Activated naive CD4-positive, alpha-beta T cell treated with Interleukin-2 at 50 U/mL for 16 hours (primary cell): ENCODE measurements at places on chromosomes 13 and 19.

DNA sequence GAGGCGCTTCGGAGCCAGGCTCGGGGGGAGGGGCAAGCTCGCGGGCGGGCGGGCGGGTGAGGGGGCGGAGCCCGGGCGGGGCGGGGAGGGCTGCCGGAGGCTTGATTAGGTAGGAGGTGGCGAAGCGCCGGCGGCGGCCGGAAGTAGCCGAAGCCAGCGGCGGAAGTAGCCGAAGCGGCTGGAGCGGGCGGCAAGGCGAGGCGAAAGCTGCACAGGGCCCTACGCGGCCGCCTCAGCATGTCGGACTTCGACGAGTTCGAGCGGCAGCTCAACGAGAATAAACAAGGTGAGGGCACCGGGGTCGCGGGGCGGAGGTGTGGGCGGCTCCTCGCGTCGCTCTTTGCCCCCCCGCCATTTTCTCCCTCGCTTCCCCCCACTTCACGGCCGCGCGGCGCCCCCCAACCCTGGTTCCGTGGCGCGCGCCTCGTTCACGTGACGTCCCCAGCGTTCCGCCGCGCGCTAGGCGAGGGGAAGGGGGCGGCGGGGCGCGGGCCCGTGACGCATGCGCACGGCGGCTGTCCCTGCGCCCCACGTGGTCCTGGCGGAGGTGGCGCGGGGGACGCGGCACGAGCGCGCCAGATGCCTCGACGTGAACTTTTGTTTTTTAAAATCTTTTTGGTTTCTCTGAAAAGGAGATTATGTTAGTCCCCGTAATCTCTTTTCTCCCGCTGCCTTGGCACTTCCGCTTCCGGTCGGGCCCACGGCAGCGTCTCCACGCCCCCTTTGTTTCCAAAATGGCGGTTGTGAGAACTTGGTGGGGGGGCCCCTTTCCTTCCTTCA lies at the start of gene U2AF2:
Gene U2AF2 (plus strand): TSS at position 168 of the 780 bp plus-strand sequence. CDS start 70 bp downstream, at position 238.
- peak; percentile 95 for DNase-seq

DNA sequence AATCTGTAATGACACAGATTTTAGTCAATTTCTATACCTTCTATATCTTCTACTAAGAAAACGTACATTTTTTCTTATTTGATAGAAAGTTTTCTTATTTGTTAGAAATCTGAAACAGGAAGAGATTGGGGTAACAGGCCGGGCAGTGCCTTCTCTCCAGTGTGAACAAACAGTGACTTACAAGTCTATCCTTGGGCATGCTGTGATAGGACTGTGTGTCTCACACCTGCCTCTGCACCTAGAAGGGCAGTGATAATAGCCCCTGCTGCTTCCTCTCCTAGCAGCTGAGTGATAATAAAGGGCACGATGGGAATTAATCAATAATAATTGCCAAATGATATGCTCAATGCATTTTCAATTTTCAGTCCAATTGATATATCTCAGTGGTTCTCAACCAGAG lies 1.4 kb downstream of the TMEM272 start:
- no peak for DNase-seq

GRCh38 chr13:113349491-113349890 lies 14.4 kb downstream of the GRTP1 start:
- DNase-seq, result no peak

DNA sequence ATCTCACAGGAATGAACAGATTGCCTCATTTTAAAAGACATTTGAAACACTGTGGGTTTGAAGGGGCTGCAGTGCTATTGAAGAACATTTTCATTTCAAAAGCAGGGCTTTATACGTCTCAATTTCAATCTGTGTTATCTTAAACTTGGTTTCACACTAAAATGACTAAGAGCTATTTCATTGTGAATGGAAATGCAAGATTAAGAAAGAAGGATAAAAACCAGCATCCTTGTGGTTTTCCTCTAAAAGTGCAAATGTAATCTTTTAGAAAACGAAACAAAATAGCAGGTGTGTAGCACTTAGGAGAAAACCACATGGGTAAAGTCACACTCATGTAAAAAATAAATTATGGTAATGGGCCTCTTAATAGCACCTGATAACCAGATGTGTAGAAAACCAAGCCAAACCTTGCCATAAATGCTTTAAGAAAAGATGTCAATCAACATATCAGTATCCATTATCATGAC lies 397.7 kb downstream of the GPC6 start:
- DNase-seq, result no peak

DNA sequence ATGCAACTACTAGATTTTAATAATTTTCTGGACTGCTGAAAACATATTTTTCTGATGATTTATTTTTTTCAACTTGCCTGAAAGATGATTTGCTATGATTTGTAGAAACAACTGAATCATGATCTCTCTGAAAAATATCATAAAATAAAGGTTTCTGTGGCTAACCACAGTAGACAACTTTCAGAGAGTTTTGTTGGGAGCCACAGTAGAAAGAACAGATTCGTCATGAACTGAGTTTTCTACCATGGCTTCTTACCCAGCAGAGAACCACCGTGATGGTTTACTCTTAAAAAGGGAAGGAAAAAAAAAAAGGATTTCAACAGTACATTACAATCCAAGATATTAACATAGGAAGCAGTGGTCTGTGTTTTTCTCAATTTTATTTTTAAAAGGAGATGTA lies 18.0 kb downstream of the ZAR1L start:
- DNase-seq, result no peak

GRCh38 chr13:89169951-89170350 lies 1498.8 kb downstream of the SLITRK5 start:
- DNase-seq, result no peak

DNA sequence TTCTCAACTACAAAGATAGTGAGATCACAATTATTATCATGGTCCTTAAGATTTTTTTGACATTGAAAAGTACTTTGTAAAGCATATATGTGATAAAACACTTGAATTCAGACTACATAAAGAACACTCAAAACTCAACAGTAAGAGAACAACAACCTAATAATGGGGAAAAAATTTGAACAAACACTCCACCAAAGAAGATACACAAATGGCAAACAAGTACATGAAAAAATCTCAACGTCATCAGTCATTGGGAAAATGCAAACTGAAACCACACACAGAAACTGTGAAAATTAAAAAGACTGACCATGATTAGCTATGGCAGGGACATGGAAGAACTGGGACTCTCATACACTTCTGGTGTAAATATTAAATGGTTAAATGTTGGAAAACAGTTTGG lies 70.9 kb downstream of the SPRYD7 start:
- DNase-seq, result no peak

- DNase-seq, result no peak
Observed at GRCh38 chr19:45160870-45161737, at the start of gene NKPD1. Gene NKPD1, minus strand, starts transcription at chr19:45160982. Its CDS starts 832 bp downstream, at chr19:45160150.

DNA sequence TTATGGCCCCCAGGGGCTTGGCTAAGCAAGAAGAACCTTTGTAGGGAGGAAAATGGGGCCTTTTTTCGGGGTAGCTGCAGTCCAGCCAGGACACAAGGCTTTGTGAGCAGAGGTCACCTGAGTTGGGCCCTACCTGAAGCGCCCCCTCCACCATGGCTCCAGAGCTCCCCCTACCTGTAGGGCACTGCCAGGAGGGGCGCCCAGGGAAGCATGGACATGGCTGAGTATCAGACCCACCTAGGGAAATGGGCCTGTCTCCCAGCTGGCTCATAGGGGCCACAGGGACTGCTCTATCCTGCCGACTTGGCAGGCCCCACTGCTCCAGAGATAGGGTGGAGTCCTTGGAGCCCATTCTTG lies 9.0 kb upstream of the CEBPA start:
- DNase-seq, result no peak

DNA sequence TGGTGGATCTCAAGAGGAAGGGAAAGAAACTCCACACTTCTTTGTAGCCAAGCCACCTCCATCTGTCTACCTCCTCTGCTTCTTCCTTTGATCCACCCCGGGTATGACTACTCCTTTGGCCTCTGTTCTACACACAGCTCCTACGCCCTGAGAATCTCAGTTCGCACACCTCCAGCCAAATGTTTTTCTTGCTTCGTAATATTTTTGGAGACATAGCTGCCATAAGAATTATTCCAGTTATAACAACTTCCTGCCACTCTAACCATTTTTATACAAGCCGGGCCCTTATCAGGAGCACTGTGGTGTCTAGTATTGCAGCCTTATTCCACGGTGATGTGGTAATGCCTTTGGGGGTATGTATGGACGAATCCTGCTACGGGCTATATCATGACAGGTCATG lies 126.7 kb downstream of the STARD13 start:
- DNase-seq, result no peak

- no peak for DNase-seq
Observed at GRCh38 chr13:77323858-77324257, 3.0 kb downstream of the MYCBP2 start.

DNA sequence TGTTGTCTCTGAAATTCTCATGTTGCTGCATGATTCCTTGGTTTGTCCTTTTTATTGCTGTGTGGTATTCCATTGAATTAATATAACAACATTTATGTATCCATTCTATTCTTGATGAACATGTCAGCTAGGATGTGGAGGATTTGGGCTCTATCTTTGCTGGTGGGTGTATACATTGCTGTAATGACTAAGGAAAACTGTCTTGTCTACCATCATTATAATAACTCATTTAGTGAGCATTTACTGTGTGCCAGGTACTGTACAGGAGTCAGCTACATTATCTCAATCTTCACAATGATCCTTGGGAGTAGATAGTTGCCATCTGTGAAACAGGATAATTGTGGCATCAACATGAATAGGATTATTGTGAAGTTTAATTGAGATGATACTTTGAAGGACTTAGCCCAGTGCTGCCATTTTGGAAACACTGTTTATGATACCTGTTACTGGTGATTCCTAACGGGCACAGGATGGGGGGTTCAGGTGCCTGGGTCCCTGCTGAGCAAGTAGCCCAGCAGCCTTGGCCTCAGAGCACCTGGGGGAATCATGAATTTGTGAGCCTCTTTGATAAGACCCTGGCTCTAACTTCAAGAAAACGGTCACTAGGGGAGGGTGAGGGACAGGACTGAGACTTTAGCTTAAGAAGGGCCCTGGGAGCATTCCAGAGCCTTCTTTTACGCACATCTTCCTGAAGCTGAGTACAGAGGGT lies 1.8 kb upstream of the CCNE1 start:
- DNase-seq, result no peak

DNA sequence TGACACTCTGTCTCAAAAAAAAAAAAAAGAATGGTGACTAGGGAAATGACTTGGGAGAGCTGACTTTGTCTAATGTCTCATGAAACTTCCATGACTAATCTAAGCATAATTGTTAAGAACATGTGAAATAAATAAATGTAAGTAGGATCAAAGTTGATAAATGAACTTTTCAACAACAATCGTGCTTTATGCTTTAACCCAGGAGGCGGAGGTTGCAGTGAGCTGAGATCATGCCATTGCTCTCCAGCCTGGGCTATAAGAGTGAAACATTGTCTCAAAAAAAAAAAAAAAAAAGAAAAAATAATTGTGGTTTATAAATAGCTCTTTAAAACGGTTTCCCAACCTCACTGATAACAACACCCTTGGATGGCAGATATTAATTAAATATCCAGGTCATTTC lies 12.9 kb upstream of the AKT2 start:
- DNase-seq, result no peak

GRCh38 chr19:57406516-57407123 lies 4.3 kb upstream of the ZNF17 start:
- DNase-seq, result peak; percentile 73

DNA sequence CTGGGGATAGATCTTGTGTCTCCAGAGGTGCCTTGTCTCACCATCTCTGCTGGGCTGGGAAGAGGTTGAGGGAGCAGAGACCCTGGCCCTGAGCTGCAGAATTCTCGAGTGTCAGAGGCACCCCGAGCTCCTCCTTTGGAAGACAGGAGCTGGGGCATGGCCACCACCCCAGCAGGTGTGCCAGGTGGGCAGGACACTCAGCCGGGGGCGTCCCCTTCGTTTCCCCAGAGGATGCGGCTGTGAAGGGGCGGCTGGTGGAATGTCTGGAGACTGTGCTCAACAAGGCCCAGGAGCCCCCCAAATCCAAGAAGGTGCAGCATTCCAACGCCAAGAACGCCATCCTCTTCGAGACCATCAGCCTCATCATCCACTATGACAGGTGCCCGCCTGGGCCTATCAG lies 14.5 kb downstream of the FUZ start:
- no peak for DNase-seq

GRCh38 chr19:41860419-41861115 lies 512 bp downstream of the RPS19 start:
- peak; percentile 35 for DNase-seq
